ENCODE measurements at places on chromosomes 5 and 9. TPM values are rescaled to one million over a fixed set of nuclear protein-coding genes. Genes with fewer than 3 reads are reported as not detected.

Gene LEAP2
- total RNA-seq, result not detected

Gene GABRA6
- not detected for total RNA-seq

Gene CTNNAL1
- total RNA-seq, result 112 TPM

Gene NTRK2
- not detected for total RNA-seq

Gene IPO11
- total RNA-seq, result 63.8 TPM

Gene CAMLG
- 18.3 TPM for total RNA-seq

Gene FOXD4
- not detected for total RNA-seq

Gene CMYA5
- under 0.01 TPM for total RNA-seq

Gene PDE8B
- total RNA-seq, result not detected

Gene IRX1
- not detected for total RNA-seq

Gene LURAP1L
- 2.9 TPM for total RNA-seq

Gene PCDH1
- 155 TPM for total RNA-seq

All from mammary microvascular endothelial cell (primary cell).